ENCODE measurements at places on chromosomes 16 and 17.

DNA sequence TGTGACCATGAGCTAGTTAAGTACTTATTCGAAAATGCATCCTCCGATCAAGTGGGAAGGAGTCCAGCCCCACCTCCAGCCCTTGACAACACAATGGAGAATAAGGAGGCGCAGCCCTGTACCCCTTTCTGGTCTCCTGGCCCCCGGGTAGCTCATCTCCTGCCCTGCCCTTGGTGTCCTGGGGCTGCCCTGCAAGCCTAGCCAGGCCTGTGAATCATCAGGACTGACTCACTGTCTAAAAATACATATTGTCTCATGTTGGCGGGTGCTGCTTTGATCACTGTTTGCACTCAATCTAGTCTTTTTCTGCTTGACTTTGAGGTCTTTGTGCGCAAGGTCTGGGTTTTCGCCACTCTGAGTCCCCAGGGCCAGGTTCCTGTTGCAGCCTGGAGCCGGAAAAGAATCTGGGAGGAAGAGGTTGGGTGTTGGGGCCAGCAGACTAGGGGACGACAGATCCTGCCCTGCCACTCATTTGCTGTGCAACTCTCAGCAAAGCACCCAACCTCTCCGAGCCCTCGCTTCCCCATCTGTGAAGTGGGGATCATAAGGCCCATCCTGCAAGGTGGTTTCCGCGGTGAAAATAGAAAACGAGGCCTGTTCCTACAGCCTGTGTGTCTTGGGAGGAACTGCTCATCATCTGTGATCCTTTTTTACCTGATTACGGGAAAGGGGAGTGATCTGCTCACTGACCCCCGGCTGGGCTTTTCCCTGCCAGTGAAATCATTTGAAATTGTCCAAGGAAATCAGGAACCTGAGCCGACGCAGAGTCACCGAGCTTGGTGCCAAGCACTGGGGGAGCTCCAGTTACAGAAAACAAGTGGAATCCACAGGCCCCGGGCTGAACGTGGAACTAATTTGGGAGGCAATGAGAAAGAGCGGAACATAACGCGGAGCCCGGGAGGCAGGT is 230.4 kb downstream of the PARN start:
- H3K36me3 ChIP-seq: no peaks in the 10 kb centered on the region
- peaks cover 14% of the 10 kb centered on the region for H3K27me3 ChIP-seq
- H3K27ac ChIP-seq: no peak overlapping the region
- ATAC-seq: peak; percentile 57
- no peak overlapping the region for H3K4me3 ChIP-seq
- H3K4me1 ChIP-seq: peaks cover 9% of the 10 kb centered on the region

DNA sequence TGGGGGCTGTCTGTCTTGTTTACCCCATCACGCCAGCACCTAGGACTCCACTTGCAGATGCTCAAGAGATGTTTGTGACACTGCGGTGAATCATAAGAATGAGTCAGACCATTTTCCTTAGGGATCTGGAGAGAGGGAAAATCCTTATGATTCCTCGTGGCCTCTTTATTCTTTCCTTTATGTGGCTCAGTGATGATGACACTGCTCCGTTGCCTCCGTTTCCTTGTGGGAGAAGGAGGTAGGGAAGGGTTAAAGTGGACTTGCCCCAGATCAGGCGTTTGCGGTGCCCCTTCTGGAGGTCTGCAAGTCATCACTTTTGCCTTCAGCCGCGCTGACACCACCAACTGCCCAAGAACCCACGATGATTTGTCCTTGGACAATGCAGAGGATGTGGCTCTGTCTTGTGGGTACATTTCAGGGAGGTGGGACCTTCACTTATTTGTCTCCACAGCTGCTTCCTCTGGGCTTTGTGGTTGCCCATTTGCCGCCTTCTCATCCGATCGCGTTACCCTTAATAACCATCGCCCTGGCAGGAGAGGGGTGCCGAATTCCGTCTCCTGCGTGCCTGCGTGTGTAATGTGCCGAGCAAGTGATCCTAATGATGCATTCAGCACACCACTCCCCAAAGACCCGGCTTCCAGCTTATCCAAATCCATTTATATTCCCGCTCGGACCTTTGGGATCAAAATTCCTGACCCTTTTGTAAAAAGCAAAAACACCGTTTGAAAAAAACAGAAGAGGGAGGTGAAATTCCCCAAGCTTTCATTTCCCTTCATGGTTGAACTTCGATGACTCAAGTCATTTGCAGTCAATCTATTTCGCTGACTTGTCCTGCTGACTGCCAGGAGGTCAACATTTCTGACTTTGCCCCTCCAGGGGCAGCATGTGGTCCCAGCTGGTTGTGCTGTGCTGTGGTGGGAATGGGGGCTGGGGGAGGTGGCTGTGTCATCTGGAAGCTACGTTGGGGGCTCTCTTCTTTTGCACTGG is 87.2 kb upstream of the IRX3 start:
- no peaks in the 10 kb centered on the region for H3K36me3 ChIP-seq
- peaks cover 36% of the 10 kb centered on the region for H3K27me3 ChIP-seq
- no peak for ATAC-seq
- H3K4me1 ChIP-seq: peaks cover 7% of the 10 kb centered on the region

GRCh38 chr17:2545393-2545792 is 33.7 kb upstream of the METTL16 start:
- H3K36me3 ChIP-seq: no peaks in the 10 kb centered on the region
- no peak overlapping the region for H3K4me3 ChIP-seq
- peaks cover 8% of the 10 kb centered on the region for H3K4me1 ChIP-seq
- no peak overlapping the region for H3K27ac ChIP-seq

- no peak overlapping the region for H3K27ac ChIP-seq
- H3K36me3 ChIP-seq: no peaks in the 10 kb centered on the region
- ATAC-seq: no peak
- no peaks in the 10 kb centered on the region for H3K4me1 ChIP-seq
- peaks cover 9% of the 10 kb centered on the region for H3K27me3 ChIP-seq
These were observed 77.3 kb downstream of the ZDHHC7 start for GRCh38 chr16:84933774-84934631.

DNA sequence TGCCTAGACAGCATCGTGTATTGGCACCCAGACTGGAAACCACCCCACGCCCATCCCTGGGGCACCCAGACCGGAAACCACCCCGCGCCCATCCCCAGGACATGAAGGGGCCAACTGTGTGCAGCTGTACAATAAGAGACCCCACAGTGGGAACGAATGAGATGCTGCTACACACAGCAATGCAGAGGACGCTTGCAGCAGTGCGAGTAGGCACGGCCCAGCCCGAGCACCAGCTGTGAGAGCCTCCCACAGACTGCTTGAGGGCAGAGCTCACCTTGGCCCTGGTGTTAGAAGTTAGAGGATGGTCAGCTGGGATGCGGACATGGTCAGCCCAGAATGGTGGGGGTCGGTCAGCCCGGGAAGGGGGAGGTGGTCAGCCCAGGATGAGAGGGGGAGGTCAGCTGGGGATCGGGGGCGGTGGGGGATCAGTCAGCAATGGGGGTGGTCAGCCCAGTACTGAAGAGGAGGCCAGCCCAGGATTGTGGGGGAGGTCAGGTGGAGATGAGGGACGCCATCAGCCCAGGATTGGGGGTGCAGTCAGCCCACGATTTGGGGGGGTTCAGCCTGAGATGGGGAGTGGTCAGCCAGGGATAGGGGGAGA is 340.0 kb downstream of the C16orf95 start:
- no peak overlapping the region for H3K27ac ChIP-seq
- no peak overlapping the region for H3K4me3 ChIP-seq
- ATAC-seq: no peak
- H3K4me1 ChIP-seq: no peaks in the 10 kb centered on the region

Data from stimulated activated memory B cell treated with anti-CD40 and anti-IgM and Interleukin-4, amounts not matched to agents 10 μg/mL and 1 μg/mL and 100 μg/mL, for 72 hours (primary cell).